Epithelial cell of proximal tubule (primary cell): ENCODE measurements at places on chromosomes 12 and 14.

GRCh38 chr12:70744178-70744577, 106.9 kb upstream of the PTPRB start:
- no peak for DNase-seq

- no peak for DNase-seq
Observed at GRCh38 chr12:74646831-74647230, 109.2 kb downstream of the ATXN7L3B start.

DNA sequence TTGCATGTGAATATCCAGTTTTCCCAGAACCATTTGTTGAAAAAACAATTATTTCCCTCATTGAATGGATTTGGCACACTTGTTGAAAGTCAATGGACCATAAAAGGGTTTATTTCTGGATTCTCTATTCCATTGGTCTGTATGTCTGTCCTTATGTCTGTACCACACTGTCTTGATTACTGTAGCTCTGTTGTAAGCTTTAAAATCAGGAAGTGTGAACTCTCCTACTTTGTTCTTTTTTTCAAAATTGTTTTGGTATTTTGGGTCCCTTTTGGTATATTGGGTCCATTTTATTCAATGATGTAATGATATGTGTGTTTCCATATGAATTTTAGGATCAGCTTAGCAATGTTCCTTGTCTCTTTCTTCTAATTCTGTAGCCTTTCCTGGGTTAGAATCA, 64.8 kb downstream of the PPP2R5C start:
- DNase-seq, result no peak

DNA sequence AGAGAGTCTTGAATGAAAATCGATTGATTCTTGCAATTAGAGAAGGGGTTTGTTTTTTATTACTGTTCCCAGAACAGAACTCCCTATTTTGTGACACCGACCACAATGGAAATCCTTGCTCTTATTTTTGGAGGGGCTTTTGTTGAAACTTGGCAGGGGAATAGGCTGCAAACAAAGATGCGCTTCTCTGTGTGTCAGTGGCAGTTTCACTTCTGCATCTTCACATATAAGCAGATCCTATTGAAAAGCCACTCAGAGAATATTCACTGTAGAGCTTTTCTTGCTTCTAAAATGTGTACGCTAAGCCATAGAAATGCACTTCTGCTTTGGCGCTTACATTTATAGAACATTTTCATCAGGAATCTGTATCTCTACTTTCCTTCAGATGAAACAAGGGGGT, 1822.4 kb upstream of the SEL1L start:
- DNase-seq, result no peak

DNA sequence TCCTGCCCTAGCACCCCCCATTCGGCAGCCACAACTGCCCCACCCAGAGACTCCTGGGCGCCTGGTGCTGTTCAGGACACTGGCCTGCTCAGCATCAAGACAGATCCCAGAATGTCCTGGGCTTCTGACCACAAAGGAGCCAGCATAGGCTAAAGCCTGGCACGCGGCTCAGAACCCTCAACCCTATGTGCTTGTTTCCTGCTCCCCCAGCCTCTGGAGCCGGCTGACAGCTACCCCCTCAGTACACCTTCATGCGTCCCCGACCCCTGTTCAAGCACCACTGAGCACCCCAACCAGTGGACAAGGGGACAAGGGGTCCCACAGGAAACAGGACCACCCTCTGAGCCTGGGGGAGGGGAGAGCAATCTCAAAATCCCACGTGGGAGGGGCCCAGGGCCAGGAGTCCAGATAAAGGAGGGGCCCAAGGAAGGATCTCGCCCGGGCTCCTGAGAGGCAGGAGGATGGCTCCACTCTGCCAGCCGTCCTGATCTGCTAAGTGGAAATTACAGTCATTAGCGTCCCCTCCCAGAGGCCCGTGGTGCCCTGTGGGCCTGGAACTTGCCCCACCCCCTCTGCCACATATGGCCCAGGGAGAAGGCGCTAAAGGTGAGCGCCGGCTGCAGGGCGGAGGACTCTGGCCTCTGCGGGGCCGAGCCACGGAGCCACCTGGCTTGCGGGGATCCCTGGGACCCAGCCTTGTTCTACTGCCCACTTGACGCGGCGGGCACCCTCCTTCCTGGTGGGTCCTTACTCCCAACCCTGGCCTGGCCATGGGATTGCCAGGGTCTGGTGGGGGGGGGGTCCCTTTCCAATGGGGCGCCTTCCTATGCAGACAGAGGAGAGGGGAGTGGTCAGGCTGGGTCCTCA, 27.2 kb upstream of the GPR132 start:
- no peak for DNase-seq

- DNase-seq, result no peak
Observed at GRCh38 chr14:71022939-71023338, 115.7 kb downstream of the PCNX1 start.

GRCh38 chr12:72647139-72647538, 375.0 kb downstream of the TRHDE start:
- no peak for DNase-seq

- DNase-seq, result no peak
Observed at GRCh38 chr12:108379823-108380222, 40.7 kb upstream of the CMKLR1 start.

DNA sequence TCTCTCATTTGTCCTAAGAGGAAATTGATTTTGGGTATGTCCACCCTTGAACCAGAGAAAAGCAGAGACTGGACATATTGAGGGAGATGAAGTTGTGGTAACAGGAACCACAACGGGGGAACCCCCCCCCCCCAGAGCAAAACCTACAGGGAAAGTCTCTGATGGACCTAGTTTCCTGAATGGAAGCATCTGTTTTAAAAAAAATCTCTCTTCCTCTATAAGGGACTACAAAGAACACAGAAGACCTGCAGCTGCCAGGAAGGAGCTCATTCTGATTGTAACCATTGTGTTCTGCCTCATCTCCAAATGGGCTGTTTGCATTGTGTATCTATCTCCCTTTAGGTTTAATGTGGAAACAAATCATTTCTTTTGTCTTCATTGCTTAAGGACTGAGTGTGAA, 13.4 kb downstream of the C1S start:
- no peak for DNase-seq

- no peak for DNase-seq
Observed at GRCh38 chr12:30450872-30451271, 244.8 kb downstream of the IPO8 start.

GRCh38 chr14:24458736-24459135, 16.2 kb upstream of the SDR39U1 start:
- DNase-seq, result no peak

DNA sequence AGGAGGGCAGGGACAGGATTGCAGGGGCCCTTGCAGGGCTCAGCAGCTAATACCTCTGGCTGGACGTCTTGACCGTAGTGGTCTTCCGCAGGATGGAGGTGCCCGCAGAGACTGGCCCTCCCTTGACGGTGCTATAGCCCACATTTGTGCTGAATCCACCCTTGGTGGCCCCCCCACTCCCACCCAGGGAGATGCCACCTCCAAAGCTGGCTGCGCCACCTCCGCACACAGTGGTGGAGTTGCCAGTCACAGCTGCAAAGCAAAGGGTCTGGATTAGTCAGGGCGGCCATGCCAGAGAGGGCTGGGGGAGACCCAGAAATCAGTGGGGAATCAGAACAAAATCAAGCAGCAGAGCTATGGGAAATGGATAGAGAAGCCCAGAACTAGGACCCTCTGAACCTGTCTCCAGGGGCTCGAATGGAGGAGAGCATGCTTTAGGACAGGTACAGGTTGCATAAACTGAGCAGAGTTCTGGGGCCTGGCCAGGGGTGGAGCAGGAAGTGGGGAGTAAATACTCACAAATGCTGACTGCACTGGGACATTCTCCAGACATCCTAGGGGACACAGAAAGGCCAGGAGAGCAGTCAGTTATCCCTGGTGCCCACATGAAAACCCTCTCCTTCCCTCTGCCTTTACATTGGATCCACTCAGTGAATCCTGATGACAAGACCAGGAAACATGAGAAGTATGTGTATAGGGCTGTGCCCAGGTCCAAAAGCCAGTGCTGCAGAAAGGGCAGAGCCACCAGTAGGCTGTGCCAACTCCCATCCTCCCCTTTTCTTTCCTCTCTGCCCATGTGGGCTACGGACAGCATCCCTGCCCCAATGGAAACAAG, 8.1 kb upstream of the KRT4 start:
- DNase-seq, result no peak

DNA sequence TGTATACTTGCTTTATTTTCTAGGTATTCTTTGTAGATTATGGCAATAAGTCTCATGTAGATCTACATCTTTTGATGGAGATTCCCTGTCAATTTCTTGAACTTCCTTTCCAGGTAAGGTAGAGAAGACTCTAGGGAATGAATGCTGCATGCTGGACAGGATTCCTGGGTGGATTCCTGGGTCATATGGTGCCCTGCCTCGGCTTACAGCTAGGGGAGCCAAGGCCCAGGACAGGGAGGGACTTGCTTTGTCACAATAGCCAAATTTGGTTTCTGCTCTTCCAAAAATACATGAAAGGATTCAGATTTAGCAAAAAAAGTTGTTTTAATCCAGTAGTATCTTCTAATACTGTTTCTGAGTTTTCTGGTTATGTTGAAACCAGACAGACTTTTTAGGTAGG, 59.5 kb upstream of the ASPG start:
- DNase-seq, result no peak

GRCh38 chr14:99589651-99590530, 14.1 kb downstream of the CCDC85C start:
- DNase-seq, result no peak

DNA sequence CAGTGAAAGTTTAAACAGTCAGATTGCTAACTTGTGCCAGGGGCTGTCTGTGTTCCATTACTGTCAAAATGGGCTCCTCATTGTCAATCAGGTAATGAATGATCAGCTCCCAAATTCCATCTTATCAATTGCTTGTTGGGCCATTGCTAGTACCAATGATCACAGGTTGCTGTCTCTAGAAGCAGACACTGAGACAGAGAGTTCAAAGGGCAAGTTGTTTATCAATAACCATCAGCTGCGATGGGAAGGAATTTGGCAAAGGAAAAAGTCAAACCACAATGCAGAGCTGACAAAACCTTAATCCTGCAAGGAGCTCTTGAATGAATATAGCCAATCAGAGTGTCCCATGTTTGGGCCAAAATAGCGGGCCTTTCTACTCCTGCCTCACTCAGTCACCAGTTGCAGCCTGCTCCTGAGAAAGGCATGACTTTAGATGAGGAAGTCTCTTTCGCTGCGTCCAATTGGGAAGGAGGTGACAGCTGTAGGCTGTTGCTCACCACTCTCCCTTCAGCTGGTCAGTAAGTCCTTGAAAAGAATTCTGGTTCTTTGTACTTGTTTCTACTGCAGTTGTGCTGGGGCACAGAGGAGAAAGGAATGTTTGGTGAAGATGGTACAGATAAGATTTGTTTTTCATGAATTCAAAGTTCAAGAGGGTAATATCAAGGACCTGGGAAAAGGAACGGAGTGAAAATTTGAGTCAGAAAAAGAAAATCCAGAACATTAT, 179.2 kb upstream of the PDE3A start:
- DNase-seq, result no peak

DNA sequence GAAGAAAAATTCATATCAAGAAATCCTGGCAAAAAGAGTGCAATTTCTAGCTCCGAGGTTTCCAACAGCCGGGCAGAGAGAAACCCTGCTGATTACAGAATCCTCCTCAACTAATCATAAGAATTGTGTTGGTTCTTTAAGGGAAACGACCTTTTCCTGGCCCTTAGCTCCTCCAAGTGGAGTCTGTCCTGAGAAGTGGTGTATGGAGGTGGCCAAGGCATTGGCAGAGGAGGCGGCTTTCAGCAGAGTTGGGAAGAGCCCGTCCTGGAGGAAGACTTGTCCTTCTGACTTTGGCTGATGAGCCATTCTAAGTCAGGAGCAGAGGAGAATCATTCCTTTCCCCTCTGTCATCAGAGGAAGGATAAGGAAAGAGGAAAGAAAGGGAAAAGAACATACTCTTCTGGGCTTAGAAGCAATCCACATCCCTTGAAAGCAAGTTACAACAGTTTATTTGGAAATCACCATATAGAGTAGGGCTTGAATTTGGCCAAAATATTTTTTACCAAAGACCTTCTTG, 46.5 kb upstream of the PTCSC3 start:
- no peak for DNase-seq

DNA sequence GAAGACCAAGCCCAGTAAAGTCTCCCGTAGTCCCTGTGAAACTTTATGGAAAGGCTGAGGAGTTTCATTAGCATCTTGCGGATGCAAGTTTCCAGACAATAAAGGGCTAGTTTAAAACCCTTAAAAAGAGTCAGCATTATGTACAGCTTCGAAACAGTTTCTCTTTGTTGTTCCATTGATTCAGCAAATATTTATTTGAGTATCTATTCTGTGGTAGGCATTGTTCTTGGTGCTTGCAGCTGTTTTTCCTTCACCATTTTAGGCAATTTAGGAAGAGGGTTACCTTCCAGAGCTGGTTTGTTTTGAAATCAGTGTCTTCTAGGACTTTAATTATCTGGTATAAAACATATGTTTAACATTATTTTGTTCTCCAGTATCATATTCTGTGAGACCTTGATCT, 1.5 kb downstream of the SLIRP start:
- no peak for DNase-seq

GRCh38 chr12:89236237-89236636, 116.1 kb downstream of the DUSP6 start:
- no peak for DNase-seq

DNA sequence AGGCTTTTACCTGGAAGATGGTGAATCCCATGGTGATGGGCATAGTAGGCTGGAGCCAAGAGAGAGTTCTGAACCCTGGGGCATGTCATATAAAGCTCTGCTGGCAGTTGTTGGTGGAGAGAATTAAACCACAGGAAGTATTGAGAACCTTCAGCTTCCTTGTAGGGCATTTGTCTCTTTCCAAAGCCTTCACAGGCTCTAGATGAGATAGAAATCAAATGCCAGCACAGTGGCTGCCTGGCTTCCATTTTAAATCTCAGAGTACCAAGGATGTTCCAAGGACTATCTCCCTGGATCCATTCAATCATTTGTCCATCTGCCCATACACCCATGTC, 369.6 kb downstream of the DPF3 start:
- no peak for DNase-seq

DNA sequence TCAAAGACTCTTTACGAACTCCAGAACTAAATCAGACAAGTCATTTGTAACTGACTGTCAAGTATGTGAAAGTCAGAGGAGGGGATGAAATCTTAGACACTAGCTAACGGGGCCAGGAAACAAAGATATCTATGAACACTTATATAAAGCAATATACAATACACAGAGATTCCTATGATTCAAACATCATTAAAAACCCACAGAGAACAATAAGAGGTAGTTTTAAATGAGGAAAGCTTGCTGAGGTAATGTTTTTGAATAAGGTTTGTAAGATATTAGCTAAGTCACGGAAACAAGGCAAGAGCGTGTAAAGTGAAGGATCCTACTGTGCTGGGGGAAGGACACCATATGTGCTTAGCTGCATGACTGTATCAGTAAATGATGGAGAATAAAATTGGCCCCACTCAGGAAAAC, 36.7 kb downstream of the SAV1 start:
- no peak for DNase-seq
